Natural killer cell treated with Interleukin-12 subunit alpha and Interleukin-12 subunit beta and Interleukin-15 and Interleukin-18, amount 100 ng/mL, for 72 hours (primary cell): ENCODE measurements at places on chromosomes 1 and 21. TPM values are rescaled to one million over a fixed set of nuclear protein-coding genes. Genes with fewer than 3 reads are reported as not detected.

GRCh38 chr1:180503280-180503862 lies 994 bp upstream of the ACBD6 start:
- DNase-seq = no peak

GRCh38 chr1:171610385-171610784 lies 11.7 kb upstream of the MYOCOS start:
- DNase-seq = no peak

- no peak for DNase-seq
These were observed 28.0 kb upstream of the DIPK1A start for GRCh38 chr1:92989253-92989652.

DNA sequence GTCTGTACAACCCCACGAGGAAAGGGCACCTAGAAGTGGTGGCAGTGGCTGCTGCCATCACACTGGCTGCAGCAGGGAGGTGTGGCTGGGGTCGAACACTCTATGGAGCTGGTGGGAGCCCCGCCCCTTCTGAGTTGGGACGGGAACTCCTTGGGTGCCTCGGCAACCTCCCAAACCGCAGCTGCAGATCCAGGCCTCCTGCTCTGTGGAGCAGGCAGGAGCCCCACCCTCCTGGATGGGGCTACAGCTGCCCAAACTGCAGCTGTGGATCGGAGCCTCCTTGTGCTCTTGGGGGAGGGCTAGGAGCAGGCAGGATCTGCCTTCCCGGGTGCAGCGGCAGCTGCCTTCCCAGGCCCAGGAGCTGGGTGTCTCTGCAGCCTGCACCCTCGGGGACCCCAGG lies 38.9 kb upstream of the TARDBP start:
- no peak for DNase-seq

DNA sequence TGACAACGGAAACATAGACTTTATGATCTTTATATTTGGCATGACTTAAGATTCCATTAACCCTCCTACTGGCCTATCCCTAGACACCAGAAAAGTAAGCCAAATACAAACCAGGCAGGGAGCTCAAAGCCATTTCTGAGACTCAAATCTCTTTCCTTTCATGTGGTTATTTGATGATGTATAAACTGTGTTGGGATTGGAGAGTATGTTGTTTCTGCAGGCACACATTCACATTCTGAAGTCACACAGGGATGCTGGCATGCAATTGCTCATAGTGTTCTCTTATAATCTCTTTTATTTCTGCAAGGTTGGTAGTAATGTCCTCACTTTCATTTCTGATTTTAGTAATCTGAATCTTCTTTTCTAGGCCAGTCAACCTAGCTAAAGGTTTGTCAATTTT lies 5.8 kb downstream of the ZMYND12 start:
- no peak for DNase-seq

DNA sequence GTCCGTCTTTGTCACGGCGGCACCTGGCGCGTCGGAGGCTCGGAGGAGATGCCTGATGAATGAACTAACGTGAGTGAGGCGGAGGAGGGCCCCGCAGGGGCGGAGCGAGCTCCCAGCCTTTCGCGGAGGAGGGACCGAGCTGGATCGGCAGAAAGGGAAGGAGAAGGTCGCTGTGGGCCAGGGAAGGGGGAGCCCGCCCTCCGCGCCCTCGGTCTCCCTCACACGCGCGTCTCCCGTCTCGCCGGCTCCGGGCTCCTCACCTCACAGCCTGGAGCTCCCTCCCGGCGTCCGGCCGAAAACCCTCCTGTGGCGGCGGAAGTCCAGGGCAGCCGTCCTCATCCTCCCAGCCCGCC lies 519 bp downstream of the ZNF496 start:
- peak; percentile 78 for DNase-seq

DNA sequence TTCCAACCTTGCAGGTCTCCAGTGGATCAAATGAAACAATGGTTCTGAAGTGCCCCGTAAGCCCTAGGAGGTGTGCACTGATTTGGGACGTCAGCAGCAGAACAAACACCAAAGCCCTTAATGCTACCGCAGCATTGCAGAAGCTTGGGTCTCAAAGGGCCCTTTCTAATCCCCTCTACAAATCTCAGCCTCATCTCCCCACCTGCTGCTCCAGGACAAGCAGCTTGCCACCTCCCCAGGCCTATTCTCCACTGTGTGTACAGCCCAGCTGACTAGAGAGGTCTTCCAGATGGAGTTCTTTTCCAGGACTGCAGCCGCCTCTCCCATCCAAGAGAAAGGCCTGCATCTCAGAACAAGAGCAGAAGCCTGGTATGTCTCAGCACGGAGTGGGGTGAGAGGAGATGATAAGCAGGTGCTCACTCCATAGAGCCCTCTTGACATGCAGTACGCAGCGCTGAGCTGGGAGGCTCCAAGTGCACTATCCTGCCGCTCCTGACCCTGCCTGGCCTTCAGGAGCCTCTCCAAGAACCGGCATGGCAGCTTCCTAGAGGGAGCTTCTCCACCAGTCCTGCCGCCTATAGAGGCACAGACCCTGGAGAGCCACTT lies 46.3 kb downstream of the MRPL37 start:
- DNase-seq = no peak

GRCh38 chr1:69103705-69104385 lies 463.9 kb upstream of the LRRC7 start:
- DNase-seq = no peak

GRCh38 chr21:30997541-30997940 lies 40.7 kb downstream of the KRTAP19-8 start:
- no peak for DNase-seq

DNA sequence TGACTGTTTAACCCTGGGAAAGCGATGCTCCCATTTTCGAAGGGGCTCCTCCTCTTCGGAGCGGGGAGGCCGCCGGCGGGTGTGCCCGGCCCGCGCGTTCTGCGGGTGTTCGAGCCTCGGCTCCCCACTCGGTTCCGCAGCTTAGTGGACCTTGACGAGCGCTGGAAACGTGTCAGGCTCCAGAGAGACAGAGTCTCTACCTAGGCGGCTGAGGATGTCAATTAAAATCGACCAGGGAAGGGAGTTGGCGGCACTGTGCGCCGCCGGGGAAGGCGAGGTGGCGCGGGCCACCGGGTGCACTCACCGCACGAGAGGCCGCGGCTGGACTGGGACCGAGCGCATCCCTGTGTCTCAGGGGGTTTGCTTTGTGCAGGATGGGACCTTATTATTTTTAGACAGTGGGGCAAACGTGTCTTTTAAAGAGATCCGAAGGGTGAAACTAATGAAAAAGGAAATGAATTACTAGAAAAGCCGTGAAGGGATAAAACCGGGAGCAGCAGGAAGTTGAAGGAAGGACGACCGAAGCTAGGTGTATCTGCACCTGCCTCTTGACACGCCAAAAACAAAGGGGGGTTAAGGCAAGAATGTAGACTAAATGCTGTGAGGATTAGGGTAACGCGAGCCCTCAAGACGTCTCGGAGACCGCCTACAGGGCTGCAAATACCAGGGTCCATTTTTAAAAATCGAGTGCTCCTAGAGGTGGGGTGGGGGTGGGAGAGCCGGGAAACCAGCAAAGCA lies 5.6 kb downstream of the LHX4 start:
- DNase-seq = no peak

- DNase-seq = no peak
These were observed 15.2 kb upstream of the LMX1A start for GRCh38 chr1:165371588-165372225.

DNA sequence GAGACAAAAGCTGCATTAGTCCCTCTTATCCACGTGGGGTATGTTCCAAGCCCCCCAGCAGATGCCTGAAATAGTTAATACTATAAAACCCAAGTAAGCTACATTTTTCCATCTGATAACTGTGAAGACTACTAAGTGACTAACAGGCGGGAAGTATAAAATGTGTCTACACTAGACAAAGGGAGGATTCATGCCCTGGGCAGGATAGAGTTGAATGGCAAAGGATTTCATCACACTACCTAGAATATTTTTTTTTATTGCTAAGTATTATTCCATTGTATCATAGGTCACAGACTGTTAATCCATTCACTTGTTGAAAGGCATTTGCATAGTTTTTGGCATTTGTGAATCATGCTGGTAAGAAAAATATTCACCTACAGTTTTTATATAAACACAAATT lies 26.4 kb upstream of the CFHR4 start:
- DNase-seq = no peak

DNA sequence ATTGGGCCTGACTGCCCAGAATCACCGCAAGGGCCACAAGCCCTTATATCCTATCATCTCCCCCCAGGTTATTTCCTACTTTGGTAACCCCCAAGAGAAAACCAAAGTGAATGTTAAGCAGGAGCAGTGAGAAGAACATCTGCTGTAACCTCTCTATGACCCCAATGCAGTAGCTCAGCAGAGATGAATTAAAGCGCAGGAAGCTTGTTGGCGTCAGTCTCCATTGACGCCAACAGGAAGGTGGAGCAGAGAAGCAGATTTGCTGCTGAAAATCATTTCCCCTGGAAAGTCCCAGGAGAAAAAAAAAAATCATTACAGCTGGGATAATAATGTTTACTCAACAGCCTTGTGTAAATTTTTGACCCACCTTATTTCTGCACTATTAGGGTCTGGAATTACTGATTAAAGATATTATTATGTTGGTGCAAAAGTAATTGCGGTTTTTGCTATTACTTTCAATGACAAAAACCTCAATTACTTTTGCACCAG lies 33.2 kb upstream of the FAM163A start:
- DNase-seq = no peak

DNA sequence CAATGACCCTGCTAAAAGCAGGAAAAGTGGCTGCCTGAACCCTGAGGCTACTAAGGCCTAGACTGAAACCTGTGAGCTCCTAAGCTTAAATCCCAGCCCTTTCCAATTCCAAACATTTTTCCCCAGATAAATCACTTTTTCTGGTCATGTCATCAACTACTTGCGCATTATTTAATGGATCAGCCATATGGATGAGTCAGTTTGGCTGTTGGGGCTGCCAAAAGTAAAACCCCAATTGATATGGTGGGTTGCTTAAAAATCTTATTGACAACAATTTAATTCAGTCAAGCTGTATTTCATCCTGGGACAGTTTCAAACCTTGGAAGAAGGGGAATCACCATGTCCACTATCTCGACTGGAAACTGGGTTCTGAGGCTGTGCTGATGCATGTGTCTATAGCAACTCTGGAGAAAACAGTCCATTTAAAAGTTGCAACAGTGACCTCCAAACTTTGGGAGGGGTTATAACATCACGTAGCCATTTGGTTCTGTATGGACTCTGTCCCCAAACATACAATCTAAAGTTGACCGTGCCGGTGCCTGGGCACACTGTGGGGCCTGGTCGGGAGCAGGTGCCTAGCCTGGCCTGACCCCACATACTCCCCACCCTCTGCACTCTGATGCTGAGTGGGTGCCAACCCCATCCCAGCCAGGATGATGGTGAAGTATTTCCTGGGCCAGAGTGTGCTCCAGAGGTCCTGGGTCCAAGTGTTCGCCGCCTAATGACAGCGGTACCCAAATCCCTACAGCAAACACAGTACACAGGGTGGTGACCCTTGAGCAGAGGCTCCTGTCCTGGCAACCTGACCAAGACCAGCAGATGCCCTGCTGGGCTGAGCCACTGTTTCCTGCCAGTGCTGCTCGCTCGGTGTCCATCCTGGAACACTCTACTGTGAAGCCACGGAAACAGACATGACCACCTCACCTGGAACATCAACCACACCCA lies 46.5 kb upstream of the LRRC52 start:
- DNase-seq = no peak

DNA sequence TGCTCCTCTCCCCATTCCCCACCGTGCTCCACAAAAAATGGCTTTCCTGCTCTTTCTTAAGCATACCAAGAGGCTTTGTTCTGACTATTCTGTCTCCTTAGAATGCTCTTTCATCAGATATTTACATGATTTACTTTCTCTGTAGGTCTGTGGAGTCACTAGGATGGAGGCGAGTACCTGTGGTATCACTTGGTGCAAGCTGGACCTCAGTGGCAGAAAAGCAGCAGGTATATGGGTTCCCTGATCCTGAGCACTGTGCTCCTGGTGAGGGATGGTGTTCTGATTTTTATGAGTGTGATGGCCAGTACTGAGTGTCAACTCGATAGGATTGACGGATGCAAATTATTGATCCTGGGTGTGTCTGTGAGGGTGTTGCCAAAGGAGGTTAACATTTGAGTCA lies 10.0 kb downstream of the C1orf87 start:
- DNase-seq = no peak

- no peak for DNase-seq
These were observed 227.8 kb upstream of the RAB4A start for GRCh38 chr1:229043115-229043514.

- no peak for DNase-seq
These were observed 15.8 kb downstream of the SNX7 start for GRCh38 chr1:98677288-98677687.

DNA sequence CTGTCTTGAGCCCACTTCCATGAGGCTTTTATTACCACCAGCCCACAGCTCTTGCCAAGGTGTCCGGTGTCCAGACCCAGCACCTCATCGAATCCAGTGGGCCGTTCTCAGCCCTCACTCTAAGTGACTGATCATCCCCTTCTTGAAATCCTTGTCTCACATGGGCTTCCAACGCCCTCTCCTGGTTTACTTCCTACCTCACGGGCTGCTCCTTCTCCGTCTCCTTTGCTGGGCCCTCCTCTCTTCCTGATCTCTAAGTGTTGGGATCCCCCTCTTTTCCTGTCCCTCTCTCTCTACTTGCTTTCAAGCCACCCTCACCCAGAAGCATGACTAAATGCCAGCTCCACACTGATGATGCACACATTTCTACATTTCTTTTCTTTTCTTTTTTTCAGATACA lies 9.0 kb upstream of the RHBG start:
- no peak for DNase-seq

DNA sequence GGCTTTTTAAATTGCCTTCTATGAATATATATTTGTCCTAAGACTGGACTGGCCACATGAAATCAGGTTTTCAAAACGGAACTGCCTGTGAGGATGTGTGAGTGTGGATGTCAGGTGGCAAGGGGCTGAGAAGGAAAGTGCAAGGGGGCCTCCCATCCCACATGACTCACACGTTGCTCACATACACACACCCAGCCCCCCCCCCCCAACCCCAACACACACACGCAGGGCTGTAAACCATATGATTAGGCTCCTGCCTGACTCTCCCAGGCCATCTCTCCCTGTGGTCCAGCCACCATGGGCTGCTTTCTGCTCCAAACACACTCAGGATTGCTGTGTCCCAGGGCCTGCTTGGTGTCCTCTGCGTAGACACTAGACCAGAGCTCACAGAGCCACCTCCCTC lies 22.4 kb downstream of the DEGS1 start:
- DNase-seq = peak; percentile 71

DNA sequence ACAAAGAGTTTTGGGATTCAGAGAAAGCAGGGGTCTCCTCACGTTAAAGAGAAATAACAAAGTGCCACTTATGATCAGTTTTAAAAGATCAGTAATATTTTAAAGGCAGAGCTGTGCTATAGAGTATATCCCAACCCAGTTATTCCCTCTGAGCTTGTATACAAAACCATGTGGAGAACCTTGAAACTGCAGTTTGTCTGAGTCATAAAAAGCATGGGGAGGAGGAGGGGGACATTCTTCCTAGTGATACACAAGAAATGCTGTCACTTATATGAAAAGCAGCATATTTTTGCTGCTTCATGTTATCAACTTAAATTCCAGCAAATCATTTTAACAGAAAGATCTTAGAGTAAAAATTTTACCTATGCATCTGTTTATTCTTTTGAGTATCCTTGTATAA lies 244.5 kb downstream of the GPR52 start:
- DNase-seq = no peak

- no peak for DNase-seq
These were observed 80.6 kb downstream of the ERG start for GRCh38 chr21:38417726-38418125.

TINAGL1 gene
- not detected for total RNA-seq

HHIPL2 gene
- 1.8 TPM for total RNA-seq

TMEM81 gene
- total RNA-seq = 7.2 TPM

KCNH1 gene
- total RNA-seq = not detected

LTN1 gene
- total RNA-seq = 32.5 TPM

TNFSF4 gene
- 40.5 TPM for total RNA-seq

RAP1GAP gene
- total RNA-seq = 0.19 TPM

FAM72B gene
- total RNA-seq = 25.5 TPM

IFI44 gene
- 13.5 TPM for total RNA-seq

ZNF683 gene
- not detected for total RNA-seq

NT5C1A gene
- total RNA-seq = 9.2 TPM
